ENCODE measurements at places on chromosomes 7 and 10. TPM values are rescaled to one million over a fixed set of nuclear protein-coding genes. Genes with fewer than 3 reads are reported as not detected.

The RHOBTB1 gene
- total RNA-seq = 1.5 TPM

The C10orf105 gene
- not detected for total RNA-seq

The PALD1 gene
- total RNA-seq = 0.12 TPM

GRCh38 chr7:111869280-111869679, 307.0 kb upstream of the IMMP2L start:
- no peak for DNase-seq

The EBF3 gene
- total RNA-seq = not detected

DNA sequence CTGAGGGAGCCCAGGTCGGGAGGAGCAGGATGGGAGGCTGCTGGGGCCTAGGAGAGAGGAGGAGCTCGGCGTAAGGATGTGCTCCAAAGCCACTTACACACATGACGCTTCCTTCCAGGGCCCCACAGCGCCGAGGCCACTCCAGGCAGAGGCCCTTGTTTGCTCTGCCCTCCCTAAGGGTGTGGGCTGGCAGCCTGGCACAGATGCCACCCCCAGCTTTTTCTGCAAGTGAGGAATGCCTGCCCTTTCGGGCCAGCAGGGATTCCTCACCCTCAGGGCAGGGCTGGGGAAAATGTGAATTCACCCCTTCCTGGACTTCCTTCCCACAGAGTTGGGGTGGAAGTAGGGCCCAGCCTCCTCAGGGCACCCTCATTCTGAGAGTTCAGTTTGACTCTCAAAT, 5.6 kb upstream of the AQP1 start:
- peak; percentile 23 for DNase-seq

The OPN1SW gene
- total RNA-seq = not detected

- DNase-seq = peak; percentile 25
Observed at GRCh38 chr7:116342125-116342524, 131.8 kb downstream of the TES start.

GRCh38 chr7:102252366-102252982, 34.2 kb upstream of the SH2B2 start:
- no peak for DNase-seq

- no peak for DNase-seq
Observed at GRCh38 chr7:139362981-139363380, 3.3 kb downstream of the LUC7L2 start.

DNA sequence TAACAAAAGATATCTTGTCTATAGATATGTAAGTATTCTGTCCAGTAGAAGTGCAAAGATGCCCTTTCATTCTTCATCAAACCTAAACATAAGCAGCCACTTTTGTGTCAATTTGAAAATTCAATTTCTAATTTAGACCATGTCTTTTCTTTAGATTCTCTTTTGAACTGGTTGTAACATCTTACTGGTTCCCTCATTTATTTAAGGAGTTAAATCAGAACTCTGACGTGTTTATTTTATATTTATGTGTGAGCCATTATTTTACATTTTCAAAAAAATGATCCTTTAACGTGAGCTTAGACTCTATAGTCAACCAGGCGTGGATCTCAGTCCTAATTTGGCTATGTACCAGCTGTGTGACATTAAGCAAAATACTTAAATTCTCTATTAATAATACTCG, 74.0 kb upstream of the PHYHIPL start:
- no peak for DNase-seq

The TTYH3 gene
- total RNA-seq = 34.7 TPM

- DNase-seq = no peak
Observed at GRCh38 chr7:155414547-155415492, 43.1 kb upstream of the EN2 start.

DNA sequence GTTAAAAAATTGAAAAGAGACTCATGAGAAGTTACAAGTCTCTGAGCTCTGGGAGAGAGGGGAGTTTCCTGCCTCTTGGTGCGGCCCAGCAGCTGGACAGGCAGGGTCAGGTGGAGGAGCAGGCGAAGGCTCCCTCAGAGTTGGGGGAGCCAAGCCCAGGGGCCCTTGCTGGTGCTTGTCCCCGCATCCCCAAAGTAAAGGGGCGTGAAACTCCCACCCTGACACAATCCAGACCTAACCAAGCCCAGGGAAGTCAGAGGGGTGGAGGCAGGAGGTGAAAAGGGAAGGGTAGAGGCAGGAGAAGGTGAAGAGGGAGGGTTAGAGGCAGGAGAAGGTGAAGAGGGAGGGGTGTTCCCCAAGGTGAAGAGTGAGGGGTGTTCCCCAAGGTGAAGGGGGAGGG, 322.8 kb downstream of the GLRX3 start:
- DNase-seq = no peak

The DGKI gene
- total RNA-seq = 1.4 TPM

DNA sequence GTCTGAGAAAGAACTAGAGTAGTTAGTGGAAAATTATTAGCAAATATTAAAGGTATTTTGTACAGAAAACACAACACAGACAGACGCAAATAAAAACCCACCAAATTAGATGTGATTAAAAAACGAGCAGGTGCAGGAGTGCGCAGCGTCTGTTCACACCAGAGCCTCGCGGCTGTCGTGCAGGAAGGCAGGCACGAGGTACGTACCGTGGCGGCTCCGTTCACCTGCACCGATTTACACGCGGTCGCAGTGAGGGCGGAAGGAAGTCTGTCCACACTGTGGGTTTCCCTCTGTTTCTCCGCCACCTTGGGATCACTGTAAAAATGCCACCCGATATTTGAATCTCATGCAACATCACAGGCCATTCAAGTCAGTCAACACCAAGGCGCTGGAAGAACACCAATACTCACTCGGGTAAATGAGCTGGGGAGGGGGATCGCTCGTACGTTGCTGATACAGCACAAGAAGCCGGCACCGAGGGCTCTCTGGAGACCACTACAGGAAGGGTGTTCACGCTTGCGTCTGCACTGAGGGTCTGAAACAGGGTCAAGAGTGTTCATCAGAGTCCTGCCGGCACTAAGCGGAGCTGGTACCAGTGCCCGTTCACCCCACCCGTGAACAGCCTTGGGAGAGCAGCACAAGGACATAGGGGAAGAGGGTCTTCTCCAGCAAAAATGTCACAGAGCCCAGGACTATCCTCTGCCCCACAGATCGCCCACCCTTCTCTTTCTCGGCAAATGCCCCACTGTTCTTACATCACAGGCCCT, 116.8 kb downstream of the LARP4B start:
- DNase-seq = no peak

GRCh38 chr10:19479854-19480253, 336.4 kb upstream of the PLXDC2 start:
- no peak for DNase-seq

GRCh38 chr10:92119340-92119739, 171.5 kb downstream of the CPEB3 start:
- DNase-seq = no peak

DNA sequence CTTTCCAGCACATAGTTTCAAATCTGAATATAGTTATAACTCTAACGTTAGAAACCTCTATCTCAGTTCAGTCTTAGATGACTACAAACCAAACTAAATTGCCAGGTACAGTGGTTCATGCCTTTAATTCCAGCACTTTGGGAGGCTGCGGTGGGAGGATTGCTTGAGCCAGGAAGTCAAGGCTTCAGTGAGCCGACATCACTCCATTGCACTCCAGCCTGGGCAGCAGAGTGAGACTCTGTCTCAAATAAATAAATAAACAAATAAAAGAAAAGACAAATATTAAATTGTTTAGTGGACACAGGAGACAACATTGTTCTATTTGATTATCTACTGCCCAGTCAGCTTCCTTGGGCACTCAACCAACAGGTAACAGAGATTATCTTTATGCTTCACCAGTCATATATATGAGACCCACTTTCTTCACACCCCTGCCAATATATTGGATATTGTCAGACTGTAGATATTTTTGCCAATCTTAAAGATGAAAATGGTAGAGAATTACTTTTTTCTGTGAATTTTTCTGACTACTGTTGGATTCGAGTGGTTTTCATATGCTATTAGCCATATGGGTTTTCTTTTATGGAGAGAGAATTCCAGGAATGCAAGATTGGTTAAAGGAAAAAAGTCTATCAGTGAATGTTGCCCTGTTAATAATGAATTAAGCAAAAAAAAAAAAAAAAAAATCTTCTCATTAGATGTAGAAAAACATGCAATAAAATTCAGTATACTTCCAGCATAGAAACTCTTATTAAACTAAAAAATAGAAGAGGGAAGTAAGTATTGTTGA, 16.0 kb downstream of the HDAC9 start:
- DNase-seq = no peak

GRCh38 chr10:127849224-127849623, 43.5 kb downstream of the CLRN3 start:
- DNase-seq = no peak

GRCh38 chr7:116633131-116633988, 38.6 kb upstream of the MET start:
- peak; percentile 84 for DNase-seq

GRCh38 chr10:77628906-77629730, 8.5 kb downstream of the KCNMA1 start:
- peak; percentile 45 for DNase-seq

The ANTXRL gene
- total RNA-seq = not detected

- DNase-seq = no peak
Observed at GRCh38 chr10:130627346-130628045, 491.3 kb downstream of the GLRX3 start.

DNA sequence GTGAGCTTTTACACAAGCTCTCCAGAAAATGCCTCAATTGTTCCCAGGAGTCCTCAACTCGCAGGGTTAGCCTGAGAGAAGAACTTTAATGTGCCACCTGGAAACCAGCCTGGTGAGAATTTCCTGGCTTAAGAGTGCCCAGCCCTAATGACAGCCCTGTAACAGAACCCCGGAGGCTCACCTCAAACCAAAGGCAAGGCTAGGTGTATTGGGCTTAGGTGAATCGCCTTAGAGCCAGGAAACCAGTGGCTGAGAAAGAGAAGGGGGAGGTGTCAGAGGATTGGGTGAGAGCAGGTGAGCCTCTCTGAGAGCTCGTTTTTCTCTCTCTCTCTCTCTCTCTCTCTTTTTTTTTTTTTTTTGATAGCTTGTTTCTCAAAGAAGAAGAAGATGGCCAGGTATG, 7.3 kb downstream of the OCM2 start:
- no peak for DNase-seq
